Activated naive CD4-positive, alpha-beta T cell treated with anti-CD3 and anti-CD28 coated beads for 36 hours (primary cell): ENCODE measurements at places on chromosomes 5 and 9.

GRCh38 chr5:66306105-66306843, 162.2 kb downstream of the SREK1 start:
- peak; percentile 52 for DNase-seq
- H3K4me1 ChIP-seq = no peaks in the 10 kb centered on the region
- H3K27me3 ChIP-seq = peaks cover 8% of the 10 kb centered on the region
- H3K4me3 ChIP-seq = no peak overlapping the region

- H3K4me1 ChIP-seq = peaks cover 3% of the 10 kb centered on the region
- H3K27ac ChIP-seq = no peak overlapping the region
- no peak overlapping the region for H3K4me3 ChIP-seq
- peaks cover 2% of the 10 kb centered on the region for H3K27me3 ChIP-seq
- no peak for DNase-seq
These were observed 26.6 kb downstream of the WNT8A start for GRCh38 chr5:138110266-138110963.

- H3K27me3 ChIP-seq = no peaks in the 10 kb centered on the region
- H3K27ac ChIP-seq = no peak overlapping the region
- no peak overlapping the region for H3K4me3 ChIP-seq
- peaks cover 5% of the 10 kb centered on the region for H3K4me1 ChIP-seq
These were observed 136.3 kb downstream of the NR3C1 start for GRCh38 chr5:143267186-143267585.

DNA sequence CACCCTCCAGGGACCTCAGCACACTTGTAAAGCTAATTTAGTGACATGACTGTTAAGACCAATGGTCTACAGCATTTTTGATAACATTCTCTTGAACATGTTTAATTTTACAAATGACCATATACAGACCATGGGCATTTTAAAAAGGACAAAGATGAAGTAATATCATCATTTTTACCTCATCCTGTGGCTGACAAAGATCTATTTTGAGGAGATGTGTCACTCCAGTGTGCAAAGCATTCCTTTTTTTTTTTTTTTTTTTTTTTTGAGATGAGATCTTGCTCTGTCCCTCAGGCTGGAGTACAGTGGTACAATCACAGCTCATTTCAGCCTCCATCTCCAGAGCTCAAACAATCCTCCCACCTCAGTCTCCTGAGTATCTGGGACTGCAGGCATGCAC, 118.2 kb upstream of the TBC1D2 start:
- H3K27me3 ChIP-seq = no peaks in the 10 kb centered on the region
- no peaks in the 10 kb centered on the region for H3K4me1 ChIP-seq
- no peak overlapping the region for H3K27ac ChIP-seq
- no peaks in the 10 kb centered on the region for H3K36me3 ChIP-seq
- H3K4me3 ChIP-seq = no peak overlapping the region

DNA sequence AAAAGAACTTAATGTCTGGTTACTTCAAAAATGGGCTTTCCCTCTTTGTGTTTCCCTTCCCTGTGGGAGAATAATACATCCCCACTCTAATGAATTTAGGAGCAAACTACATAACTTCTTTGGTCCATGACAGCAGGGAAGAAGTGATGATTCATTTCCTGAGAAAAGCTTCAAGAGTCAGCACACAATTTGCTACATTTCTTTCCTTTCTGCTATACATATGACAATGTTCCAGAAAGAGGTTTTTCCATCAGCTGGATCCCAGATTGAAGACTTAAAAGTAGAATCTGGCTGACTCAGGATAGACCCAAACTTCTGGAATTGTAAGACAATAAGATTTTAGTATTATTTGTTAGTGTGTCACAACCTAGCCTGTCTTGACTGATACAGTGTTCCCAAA, 126.1 kb downstream of the DRD1 start:
- peaks cover 8% of the 10 kb centered on the region for H3K27me3 ChIP-seq
- H3K36me3 ChIP-seq = no peaks in the 10 kb centered on the region
- DNase-seq = no peak
- H3K4me3 ChIP-seq = no peak overlapping the region
- H3K27ac ChIP-seq = no peak overlapping the region

- H3K4me1 ChIP-seq = no peaks in the 10 kb centered on the region
- H3K27me3 ChIP-seq = no peaks in the 10 kb centered on the region
- no peaks in the 10 kb centered on the region for H3K36me3 ChIP-seq
- H3K27ac ChIP-seq = no peak overlapping the region
These were observed 427.7 kb downstream of the PRELID2 start for GRCh38 chr5:145407300-145408047.

DNA sequence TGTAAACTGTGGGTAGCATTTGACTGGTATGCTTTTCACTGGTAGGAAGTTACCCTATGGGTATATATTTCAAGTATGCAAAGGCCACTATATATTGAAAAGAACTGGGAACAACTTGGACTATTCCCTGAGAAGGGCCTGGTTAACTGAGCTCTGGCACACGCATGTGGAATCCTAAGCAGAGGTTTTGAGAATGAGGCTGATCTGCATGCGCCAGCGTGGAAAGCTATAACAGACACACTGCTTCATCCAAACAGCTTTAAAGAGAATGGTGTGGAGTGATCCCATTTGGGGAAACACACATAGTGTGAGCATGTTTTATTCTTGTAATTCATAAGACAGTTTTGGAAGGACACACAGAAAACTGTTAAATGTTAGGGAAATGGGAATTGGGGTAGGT, 8.4 kb downstream of the NSG2 start:
- no peaks in the 10 kb centered on the region for H3K36me3 ChIP-seq
- H3K4me3 ChIP-seq = no peak overlapping the region
- no peak for DNase-seq
- peaks cover 2% of the 10 kb centered on the region for H3K27me3 ChIP-seq

DNA sequence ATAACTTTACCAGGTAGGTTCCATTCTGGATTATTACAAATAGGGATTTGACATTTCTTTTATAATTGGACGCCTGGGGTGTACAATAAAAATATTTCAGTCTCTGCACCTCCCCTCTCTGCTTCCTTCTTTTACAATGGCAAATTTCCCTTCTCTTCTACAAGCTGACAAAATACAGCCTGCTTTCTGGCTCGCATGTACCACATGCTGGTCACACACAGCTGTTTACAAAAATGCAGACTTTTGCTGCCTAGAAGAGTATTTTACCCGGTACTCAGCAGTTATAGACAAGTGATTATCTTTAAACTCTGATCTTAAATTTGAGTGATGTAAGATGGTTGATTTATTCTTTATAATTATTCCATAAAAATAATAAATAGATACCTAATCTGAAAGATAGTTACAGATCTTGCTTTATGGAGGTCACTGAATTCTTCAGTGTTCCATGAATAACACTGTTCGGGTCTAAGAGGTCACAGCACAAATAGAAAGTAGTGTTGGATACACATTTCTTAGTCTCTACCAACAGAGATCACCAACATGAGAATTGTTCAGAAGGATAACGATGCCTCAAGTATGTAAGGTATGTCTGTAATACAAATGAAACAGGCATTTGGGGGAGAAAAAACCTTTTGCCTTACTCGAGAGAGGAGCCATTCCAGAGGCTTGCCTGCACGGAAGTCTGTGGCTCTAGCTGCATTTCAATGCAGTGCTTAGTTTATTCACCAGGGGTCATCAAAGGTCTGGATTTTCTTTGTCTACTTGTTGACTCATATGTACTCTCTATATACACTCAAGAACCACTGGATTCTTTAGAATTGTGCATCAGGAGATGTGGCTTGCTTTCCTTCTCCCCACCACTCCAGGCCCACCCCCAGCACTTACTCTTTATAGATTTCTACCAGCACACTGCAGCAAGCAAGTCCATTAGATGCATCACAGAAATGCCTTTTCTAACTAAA, 206.6 kb upstream of the RFX3 start:
- no peak overlapping the region for H3K27ac ChIP-seq
- no peak overlapping the region for H3K4me3 ChIP-seq
- H3K4me1 ChIP-seq = peaks cover 18% of the 10 kb centered on the region
- H3K36me3 ChIP-seq = no peaks in the 10 kb centered on the region
- peak; percentile 55 for DNase-seq
- H3K27me3 ChIP-seq = peaks cover 2% of the 10 kb centered on the region

GRCh38 chr5:52710310-52710971, 77.3 kb upstream of the ITGA1 start:
- no peak overlapping the region for H3K4me3 ChIP-seq
- peaks cover 29% of the 10 kb centered on the region for H3K4me1 ChIP-seq
- no peak for DNase-seq
- H3K27me3 ChIP-seq = peaks cover 2% of the 10 kb centered on the region

GRCh38 chr5:80806929-80807328, 152.1 kb upstream of the DHFR start:
- no peak for DNase-seq
- no peak overlapping the region for H3K4me3 ChIP-seq
- H3K4me1 ChIP-seq = peaks cover 8% of the 10 kb centered on the region
- no peak overlapping the region for H3K27ac ChIP-seq
- H3K36me3 ChIP-seq = peaks cover 16% of the 10 kb centered on the region

GRCh38 chr5:108516785-108517184, 134.9 kb upstream of the FBXL17 start:
- no peak overlapping the region for H3K27ac ChIP-seq
- H3K4me3 ChIP-seq = no peak overlapping the region
- no peak for DNase-seq
- H3K36me3 ChIP-seq = no peaks in the 10 kb centered on the region

GRCh38 chr9:125190361-125190801, 778 bp upstream of the PPP6C start:
- H3K4me3 ChIP-seq = peak overlapping the region; percentile 97
- H3K27ac ChIP-seq = peak overlapping the region; percentile 97
- peaks cover 4% of the 10 kb centered on the region for H3K36me3 ChIP-seq

DNA sequence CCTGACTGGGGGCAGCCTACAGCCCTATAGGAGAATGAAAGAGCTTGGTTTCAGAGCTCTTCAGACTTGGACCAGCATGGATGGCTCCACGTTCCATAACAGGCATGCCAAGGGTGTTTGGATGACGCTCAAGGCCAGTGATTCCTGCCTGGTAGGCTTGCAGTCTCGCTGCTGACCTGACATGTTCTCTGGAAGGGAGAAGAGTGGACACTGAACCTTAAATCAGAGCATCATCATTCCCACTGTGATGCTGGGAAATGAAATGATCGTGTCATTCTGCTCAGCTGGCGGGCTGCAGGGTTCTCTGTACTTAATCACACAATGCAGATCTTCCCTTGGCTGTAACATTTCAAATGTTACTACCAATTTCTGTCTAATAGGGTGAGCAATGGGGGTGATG, 57.0 kb downstream of the CFAP90 start:
- no peak overlapping the region for H3K4me3 ChIP-seq
- no peak for DNase-seq
- H3K36me3 ChIP-seq = no peaks in the 10 kb centered on the region
- no peak overlapping the region for H3K27ac ChIP-seq
- H3K4me1 ChIP-seq = no peaks in the 10 kb centered on the region

DNA sequence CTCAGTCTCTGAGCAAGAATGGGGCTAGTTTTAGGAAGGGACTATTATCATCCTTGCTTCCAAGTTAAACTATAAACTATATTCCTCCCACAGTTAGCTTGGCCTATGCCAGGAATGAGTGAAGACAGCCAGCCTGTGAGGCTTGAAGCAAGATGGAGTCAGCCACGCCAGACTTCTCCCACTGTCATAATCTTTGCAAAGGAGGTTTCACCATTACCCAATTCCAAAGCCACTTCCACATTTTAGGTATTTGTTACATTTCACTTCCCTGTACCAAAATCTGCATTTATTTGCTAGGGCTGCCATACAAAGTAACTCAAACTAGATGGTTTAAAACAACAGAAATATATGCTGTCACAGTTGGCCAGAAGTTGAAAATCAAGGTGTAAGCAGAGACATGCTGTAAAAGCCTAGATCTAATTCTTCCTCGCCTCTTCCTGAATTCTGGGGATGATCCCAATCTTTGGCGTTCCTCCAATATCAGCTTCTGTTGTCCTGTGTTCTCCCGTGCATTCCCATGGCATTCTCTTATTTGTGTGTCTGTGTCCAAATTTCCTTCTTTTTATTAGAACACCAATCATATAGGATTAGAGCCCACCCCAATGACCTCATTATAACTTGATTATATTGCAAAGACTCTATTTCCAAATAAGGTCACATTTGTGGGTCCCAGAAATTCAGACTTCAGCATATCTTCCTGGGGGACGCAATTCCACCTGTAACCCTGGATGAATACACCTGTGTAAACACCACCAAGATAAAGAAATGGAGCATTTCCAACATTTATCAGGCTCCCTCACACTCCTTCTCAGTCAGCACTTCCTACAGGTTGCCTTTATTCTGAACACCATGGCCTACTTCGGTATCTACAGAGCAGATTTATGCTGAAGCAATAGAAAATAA, 126.8 kb downstream of the GCNT1 start:
- H3K4me1 ChIP-seq = no peaks in the 10 kb centered on the region
- H3K27ac ChIP-seq = no peak overlapping the region
- no peaks in the 10 kb centered on the region for H3K27me3 ChIP-seq

- no peaks in the 10 kb centered on the region for H3K36me3 ChIP-seq
- peaks cover 21% of the 10 kb centered on the region for H3K4me1 ChIP-seq
- DNase-seq = peak; percentile 50
- H3K27ac ChIP-seq = no peak overlapping the region
- no peak overlapping the region for H3K4me3 ChIP-seq
- no peaks in the 10 kb centered on the region for H3K27me3 ChIP-seq
These were observed 542.4 kb downstream of the RAB3C start for GRCh38 chr5:59125011-59125961.

GRCh38 chr9:16133032-16133431, 580.2 kb downstream of the CCDC171 start:
- DNase-seq = no peak
- H3K4me1 ChIP-seq = no peaks in the 10 kb centered on the region
- H3K27ac ChIP-seq = no peak overlapping the region
- no peaks in the 10 kb centered on the region for H3K36me3 ChIP-seq
- no peak overlapping the region for H3K4me3 ChIP-seq
- peaks cover 2% of the 10 kb centered on the region for H3K27me3 ChIP-seq

DNA sequence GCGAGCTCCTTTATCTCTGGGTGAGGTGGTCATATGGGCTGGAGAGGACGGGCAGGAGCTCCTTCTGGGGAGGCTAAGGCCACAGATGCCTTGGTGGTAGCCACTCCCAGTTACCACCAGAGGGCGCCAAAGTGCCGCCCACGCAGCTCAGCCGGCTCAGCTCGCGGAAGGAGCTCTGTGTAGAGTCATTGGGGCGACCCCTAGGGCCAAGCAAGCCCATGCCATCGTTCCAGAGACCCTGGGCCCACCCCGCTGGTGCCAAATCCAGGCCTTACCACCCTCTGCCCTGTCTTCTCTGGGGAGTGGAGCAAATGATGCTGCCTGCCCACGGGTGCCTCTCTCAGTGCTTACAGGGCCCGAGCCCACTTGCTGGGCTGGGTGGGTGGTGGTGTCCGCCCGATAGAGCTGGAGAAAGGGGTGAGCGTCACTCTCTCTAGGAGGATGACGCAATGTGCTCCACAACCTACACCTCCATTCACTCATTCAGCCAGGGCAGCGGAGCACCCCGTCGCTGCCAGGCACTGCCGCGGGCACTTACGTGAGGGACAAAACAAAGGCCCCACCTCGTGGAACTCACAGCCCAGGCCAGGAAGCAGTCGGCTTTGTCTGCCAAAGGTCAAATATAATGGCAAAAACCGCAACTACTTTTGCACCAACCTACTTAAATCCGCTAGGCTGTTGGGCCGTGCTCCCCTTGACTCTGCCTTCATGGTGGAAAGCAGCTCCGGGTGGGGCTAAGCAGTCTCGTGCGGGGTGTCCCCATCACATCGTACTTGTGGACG, 13.8 kb downstream of the TSPAN17 start:
- no peak overlapping the region for H3K27ac ChIP-seq
- H3K36me3 ChIP-seq = no peaks in the 10 kb centered on the region
- peaks cover 8% of the 10 kb centered on the region for H3K27me3 ChIP-seq
- H3K4me3 ChIP-seq = no peak overlapping the region
